ENCODE measurements at places on chromosomes 12 and 14. TPM values are rescaled to one million over a fixed set of nuclear protein-coding genes. Genes with fewer than 3 reads are reported as not detected.

SLC8A3 gene
- not detected for total RNA-seq

INTS13 gene
- 35.3 TPM for total RNA-seq

GPR135 gene
- total RNA-seq = 1.7 TPM

LRFN5 gene
- total RNA-seq = 0.53 TPM

SPX gene
- total RNA-seq = not detected

AMIGO2 gene
- total RNA-seq = 1.4 TPM

DBX2 gene
- total RNA-seq = 0.40 TPM

CLEC14A gene
- total RNA-seq = 8.4 TPM

MPHOSPH9 gene
- total RNA-seq = 14.5 TPM

MYL2 gene
- total RNA-seq = not detected

KRT74 gene
- 28.3 TPM for total RNA-seq
